ENCODE measurements at places on chromosomes 12 and 14.

DNA sequence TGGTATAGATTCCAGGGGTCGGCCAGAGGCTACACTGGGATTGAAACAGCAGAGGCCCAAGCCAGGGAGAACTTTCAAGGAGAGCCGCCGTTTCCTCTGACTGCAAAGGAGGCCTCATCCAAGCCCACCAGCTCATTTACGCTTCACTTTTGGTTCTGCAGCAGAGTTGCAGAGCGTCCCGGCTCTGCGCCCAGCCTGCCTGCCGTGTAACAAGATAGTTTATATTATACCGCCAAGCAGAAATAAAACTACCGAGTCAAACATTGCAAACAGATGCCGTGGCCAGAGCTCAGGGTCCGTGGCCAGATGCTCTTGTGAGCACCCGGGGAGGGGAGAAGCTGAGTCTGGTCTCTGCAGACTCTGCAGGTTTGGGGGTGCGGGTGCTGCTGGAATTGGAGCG lies 60.7 kb upstream of the TBX3 start:
- no peak for DNase-seq

DNA sequence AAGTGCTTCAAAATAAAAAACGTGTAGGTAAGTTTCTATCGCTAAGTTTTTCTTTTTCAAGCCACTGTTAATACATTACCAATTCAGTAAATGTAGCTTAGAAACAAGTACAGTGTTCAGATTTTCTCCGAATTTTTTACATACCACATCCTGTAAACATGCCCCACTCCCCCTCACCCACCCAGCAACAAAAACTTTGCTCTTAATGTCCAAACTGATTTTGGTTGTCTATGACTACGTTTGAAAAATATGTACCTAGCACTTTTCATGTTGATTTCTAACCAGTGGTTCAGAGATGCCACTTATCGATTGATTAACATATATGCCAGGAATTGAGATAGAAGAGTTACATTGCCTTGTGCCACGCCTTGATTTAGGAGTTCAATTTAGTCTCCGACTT lies 663 bp upstream of the LIN7A start:
- DNase-seq, result peak; percentile 5

DNA sequence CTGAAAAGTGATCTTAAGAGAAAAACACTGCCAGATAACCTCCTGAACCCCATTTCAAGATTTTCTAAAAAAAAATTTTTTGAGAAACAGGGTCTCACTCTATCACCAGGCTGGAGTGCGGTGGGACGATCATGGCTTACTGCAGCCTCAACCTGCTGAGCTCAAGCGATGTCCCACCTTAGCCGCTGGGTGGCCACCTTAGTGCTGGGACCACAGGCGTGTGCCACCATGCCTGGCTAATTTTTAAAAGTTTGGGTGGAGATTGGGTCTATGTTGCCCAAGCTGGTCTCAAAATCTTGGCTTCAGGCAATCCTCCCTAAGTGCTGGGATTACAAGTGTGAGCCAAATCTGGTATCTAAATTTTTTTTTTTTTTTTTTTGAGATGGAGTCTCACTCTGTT lies 3.4 kb downstream of the PNMA1 start:
- no peak for DNase-seq

GRCh38 chr14:20610002-20610765 lies 19.0 kb upstream of the RNASE12 start:
- peak; percentile 87 for DNase-seq

GRCh38 chr12:65667932-65668331 lies 156.4 kb upstream of the HMGA2 start:
- DNase-seq, result no peak

DNA sequence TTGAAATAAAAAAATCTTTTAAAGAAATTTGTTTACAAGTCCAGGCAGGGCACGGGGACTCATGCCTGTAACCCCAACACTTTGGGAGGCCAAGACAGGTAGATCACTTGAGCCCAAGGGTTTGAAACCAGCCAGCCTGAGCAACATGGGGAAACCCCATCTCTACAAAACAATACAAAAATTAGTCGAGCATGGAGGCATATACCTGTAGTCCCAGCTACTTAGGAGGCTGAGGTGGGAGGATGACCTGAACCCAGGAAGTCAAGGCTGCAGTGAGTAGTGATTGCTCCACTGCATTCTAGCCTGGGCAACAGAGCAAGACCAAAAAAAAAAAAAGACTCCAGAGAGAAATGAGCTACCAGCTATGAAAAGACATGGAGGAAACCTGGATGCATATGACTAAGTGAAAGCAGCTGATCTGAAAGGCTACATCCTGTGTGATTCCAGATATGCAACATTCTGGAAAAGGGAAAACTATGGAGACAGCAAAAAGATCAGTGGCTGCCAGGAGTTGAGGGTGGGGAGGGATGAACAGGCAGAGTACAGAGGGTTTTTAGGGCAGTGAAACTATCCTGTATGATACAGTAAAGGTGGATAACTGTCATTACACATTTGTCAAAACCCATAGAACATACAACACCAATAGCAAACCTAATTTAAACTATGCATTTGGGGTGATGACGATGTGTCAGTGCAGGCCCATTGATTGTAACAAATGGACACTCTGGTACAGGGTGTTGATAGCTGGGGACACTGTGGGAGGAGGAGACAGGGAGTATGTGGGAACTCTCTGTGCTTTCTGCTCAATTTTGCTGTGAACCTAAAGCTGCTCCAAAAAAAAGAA lies 59.9 kb downstream of the PRKAB1 start:
- DNase-seq, result peak; percentile 95

DNA sequence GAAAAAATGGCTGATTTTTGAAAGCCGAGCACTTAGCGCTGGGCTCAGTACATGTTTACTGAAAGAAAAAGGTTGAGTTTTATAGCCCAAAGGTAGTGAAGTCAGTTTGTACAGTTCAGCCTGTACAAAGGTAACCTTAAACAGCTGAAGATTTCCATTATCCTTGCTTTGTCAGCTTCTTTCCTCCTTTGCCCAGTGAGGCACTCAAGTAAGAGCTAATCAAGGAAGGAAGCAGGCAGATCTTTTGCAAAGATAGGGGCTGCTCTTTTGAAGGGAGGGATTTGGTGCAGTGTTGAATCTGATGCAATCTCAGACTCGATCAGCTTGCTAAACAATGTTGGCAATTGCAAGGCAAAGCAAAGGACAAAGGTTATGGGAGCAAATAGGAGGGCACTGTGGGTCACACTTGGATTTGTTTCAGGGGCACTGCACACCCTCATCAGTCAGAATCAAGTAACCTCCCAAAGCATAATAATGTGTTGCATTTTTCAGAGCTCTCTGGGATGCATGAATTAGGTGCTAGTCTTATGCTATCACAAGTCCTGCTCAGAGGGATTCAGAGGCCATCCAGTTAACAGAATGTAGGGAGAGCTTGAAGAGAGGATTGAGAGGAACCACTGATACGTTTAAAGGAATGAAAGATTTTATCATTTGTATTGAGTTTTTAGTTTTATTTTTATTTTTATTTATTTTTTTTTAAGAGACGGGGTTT lies 44.4 kb downstream of the ANO6 start:
- no peak for DNase-seq

GRCh38 chr12:125210104-125210755 lies 145.0 kb downstream of the AACS start:
- DNase-seq, result no peak

- no peak for DNase-seq
These were observed 28.3 kb upstream of the LIN7A start for GRCh38 chr12:80966001-80966400.

GRCh38 chr12:53506450-53506785 lies 866 bp downstream of the NPFF start:
- DNase-seq, result no peak

GRCh38 chr12:32548691-32549281 lies 130.3 kb upstream of the DNM1L start:
- DNase-seq, result no peak

- no peak for DNase-seq
These were observed 6.4 kb downstream of the GPR68 start for GRCh38 chr14:91238085-91238484.

DNA sequence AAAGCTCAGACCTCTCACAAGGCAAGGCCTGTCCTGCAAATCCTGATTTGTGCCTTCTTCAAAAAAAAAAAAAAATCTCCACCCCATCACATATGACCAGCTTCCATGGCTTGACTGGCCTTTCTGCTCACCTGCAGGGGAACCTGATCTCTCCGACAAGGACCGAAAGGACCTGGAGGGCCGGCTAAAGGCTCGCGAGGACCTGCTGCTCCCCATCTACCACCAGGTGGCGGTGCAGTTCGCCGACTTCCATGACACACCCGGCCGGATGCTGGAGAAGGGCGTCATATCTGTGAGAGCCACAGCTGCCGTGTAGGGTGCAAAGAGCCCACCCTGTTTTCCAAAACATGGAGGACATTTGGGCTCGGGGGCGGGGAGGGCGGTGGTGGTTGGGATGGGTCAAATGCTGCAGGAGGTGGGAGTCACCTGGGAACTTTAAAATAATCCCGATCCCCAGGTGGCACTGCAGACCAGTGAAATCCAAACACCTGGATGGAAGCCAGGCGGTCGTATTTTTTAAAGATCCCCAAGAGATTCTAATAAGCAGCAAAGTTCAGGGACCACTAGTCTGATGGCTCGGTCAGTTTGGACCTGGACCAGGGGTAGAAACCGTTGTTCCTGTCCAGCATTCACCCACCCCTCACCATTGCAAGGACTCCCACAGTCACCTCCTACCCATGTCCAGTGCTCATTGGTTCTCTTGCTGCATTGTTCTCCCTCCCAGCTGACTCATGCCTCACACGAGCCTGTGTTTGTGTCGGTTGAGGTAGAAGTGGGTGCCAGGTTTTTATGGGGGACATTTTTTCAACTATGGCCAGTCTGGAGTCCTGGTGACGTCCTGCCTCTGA lies 44.8 kb downstream of the FOXN4 start:
- peak; percentile 61 for DNase-seq

DNA sequence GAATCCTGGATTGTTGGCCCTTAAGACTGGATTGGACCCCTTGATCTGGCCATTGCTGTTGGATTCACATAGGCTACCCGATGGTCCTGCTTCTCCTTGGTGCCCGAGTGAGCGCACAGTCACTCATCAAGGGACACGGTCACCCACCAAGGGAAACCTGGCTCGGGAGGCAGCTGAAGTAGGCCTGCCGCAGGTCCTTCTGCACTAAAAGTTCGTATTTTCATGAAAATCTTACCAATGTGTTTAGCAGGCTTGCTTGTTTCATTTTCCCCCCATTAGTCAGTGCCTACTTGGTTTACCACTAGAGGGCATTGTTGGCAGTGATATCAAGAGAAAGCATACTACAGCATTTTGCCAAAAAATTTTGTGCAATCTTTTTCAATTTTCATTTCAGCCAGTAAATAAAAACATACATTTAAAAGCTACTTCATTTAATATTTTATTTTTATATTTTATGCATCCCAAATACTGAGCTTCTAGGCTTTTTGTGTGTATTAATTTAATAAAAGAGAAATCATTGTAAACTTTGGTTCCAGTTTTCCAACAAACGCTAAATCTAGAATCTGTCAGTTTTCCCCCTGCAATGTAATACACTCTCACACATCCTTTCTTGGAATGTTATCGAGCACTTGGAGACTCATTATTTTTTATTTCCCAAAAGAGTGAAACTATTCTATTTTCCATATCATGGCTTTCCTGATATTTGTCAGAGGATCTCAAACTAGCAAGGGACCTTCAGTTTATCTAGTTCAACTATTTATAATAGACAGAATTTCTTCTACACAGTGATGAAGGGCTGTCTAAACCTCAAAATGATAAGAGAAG lies 116.7 kb downstream of the LMNTD1 start:
- peak; percentile 70 for DNase-seq

- no peak for DNase-seq
These were observed 211.9 kb downstream of the TTC8 start for GRCh38 chr14:89036371-89036770.

GRCh38 chr12:27975222-27976136 lies 2.9 kb upstream of the PTHLH start:
- peak; percentile 63 for DNase-seq

GRCh38 chr14:60977847-60978246 lies 3.0 kb downstream of the TRMT5 start:
- DNase-seq, result no peak

- peak; percentile 58 for DNase-seq
These were observed 389.7 kb upstream of the FAR2 start for GRCh38 chr12:28759333-28759732.

DNA sequence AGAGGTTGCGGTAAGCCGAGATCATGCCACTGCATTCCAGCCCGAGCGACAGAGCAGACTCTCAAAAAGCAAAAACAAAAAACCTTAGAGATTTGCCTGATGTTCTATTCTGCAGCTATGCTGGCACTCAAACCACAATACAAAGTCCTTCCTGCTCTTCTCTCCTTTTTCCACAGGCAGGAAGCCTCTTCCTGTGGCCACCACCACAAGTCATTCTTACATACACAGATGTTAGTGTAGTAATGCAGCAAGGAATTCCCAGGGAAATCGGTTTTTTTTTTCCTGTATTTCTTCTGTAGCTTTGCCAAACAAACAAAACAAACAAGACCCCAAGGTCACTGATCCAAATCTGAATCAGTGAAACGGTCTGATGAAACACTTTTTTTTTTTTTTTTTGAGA lies 104.3 kb downstream of the FIGNL2 start:
- no peak for DNase-seq

- DNase-seq, result peak; percentile 39
These were observed 55.6 kb upstream of the PTHLH start for GRCh38 chr12:28027947-28028724.

DNA sequence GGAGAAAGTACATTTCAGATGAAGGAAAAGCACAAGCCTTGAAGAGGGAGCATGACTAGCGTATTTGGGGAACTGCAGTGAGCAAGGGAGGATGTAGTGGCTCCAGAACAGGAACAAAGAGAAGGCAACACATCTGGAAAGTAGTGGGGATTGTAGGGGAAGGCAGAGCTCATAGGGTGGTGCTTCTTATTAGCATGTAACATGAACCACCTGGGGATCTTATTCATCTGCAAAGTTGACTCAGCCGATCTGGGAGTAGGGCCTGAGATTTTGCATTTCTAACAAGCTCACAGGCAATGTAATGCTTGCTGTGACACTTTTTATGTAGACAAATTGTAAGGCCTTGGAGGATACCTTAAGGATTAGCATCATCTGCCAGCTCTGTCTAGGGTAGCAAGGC lies 447.3 kb downstream of the NELL2 start:
- DNase-seq, result no peak

DNA sequence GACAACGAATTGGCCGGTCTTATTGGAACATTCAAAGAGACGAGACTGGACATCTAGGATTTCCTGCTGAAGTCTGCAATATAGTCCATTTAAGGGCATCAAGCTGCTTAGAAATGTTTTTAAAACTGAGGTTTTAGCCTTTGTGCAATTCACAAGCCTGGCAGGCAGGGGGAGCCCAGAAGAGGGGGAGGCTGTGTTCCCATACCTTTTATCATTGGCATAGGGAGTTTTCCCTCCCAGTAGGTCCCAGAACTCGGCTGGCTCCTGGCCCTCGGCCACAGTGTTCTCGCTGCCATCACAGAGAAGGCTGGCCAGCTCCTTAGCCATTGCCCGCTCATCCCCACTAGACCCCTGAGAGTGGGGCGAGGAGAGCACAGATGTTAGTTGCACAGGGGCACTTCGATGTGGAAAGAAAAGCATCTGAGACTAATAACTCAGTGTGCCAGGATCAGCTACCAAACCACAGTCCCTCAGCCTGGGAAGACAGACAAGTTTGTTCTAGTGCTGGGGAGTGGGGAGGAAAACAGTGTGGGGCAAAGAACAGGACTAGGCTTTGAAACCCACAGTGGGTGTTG lies 15.1 kb downstream of the AVIL start:
- DNase-seq, result peak; percentile 44

- DNase-seq, result no peak
These were observed 64.7 kb upstream of the PTCSC3 start for GRCh38 chr14:36241183-36241582.

- no peak for DNase-seq
These were observed 7.1 kb upstream of the ASB8 start for GRCh38 chr12:48164451-48164850.

All from kidney tubule cell (primary cell).